ENCODE measurements at places on chromosomes 7 and 10. TPM values are rescaled to one million over a fixed set of nuclear protein-coding genes. Genes with fewer than 3 reads are reported as not detected.

DNA sequence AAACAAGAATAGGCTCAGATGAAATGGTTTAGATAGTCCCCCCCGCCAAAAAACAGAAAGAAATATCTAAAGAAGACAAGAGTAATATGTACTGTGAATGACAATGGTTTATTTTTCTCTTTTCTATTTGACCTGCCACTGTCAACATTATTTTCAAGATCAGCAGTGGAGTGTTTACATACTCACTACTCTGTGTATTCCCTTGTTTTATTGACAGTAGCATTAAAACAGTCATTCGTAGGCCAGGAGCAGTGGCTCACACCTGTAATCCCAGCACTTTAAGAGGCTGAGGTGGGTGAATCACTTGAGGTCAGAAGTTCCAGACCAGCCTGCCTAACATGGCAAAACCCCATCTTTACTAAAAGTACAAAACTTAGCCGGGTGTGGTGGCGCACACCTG is 245.3 kb upstream of the SLC26A5 start:
- no peak for DNase-seq

GRCh38 chr7:4849390-4849789 is 12.4 kb downstream of the PAPOLB start:
- no peak for DNase-seq

GRCh38 chr10:2067015-2067414 is 329.7 kb upstream of the ADARB2 start:
- DNase-seq, result no peak

GRCh38 chr7:155791836-155792235 is 20.4 kb downstream of the SHH start:
- DNase-seq, result no peak

GRCh38 chr7:95421000-95421846 is 13.6 kb downstream of the PON2 start:
- DNase-seq, result no peak

Gene FAM25G
- not detected for polyA plus RNA-seq
